ENCODE measurements at places on chromosomes 12 and 14.
A peak's percentile ranks its signal among the peaks of the same experiment; 100 is the strongest.

DNA sequence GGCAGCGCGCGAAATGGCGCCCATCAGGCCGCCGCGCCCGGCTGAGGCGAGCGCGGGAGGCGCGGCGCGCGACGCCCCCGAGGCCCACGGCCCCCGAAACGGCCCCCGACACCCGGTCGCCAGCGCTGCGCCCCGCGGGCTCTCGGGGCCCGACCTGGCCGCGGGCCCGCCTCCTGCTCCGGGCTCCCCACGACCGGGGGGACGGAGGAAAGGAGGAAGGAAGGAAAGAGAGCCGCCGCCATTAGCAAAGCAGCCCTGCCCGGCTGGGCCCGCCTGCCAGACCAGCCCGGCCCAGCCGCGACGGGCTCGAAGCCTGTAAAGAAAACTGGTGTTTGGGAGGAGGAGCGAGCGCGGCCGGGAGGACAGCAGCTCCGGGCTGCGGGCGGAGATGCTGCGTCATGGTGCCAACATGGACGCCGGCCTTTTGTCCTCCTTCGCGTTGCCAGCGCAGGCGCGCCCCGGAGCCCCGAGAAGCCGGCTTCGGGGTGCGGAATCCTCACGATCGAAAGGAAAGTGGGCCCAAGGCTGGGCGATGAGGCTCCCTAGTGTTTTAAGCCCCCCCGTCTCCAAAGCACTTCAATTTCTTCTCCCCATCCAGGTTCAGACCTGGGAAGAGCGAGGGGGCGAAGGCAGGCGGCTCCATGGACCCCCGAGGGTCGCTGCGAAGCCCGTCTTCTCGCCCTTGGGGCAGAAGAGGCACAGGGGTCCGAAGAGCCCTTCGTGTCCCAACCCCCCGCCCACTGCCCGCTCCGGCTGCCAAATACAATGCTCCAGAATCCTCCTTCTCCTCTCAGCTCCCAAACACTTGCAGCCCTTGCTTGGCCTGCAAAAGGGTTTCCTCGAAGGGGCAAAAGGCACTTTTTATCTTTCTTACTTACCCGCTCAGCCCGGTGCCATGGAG is 2.9 kb upstream of the SETD1B start:
- peak; percentile 78 for DNase-seq

GRCh38 chr12:114958538-114958937 is 274.6 kb upstream of the TBX3 start:
- DNase-seq = no peak

DNA sequence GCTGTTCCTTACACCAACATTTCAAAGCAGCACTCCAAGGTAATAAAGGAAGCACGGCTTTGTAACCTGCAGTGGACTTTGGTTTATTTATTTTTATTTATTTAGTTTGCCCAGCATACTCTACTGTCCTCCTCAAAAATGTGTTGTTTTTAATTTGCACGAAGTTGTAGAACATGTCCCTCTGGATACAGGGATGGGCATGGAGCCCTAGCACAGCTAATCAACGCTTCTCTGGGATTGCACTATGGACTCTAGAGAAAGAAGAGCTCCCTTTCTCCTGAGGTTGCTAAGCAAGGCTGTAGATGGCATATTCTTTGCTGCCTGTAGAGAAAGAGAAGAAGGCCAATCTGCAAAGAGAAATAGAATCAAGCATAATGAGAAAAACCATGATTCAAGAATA is 5.9 kb upstream of the ANAPC5 start:
- DNase-seq = no peak

- DNase-seq = no peak
Observed at GRCh38 chr14:32438517-32438916, 109.4 kb downstream of the AKAP6 start.

Measured in EL (cell line).